ENCODE measurements at places on chromosomes 3 and 15.

- DNase-seq, result no peak
Measured at GRCh38 chr15:62296756-62297507, 131.8 kb upstream of the C2CD4B start.

- no peak for DNase-seq
Measured at GRCh38 chr15:81270781-81271491, 53.0 kb downstream of the STARD5 start.

GRCh38 chr3:101501783-101502182, 11.2 kb downstream of the SENP7 start:
- no peak for DNase-seq

DNA sequence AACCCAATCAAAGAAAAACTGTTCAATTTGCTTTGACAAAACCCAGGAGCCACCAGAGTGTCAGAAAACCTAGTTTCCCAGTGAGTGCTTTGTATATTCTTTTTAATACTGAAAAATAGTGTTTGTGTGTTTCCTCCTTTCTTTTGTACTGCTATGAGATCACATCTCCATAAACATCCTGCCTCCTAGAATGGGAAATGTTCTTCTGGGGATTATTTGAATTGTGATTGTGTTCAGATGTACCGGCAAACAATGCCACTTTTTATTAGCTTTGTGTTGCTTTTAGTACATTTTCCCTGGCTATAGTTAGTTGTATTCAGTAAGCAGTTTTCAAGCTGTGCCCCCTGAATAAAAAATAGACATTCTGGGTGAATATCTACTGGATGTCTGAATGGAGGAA, 148.0 kb upstream of the NR2E3 start:
- no peak for DNase-seq

DNA sequence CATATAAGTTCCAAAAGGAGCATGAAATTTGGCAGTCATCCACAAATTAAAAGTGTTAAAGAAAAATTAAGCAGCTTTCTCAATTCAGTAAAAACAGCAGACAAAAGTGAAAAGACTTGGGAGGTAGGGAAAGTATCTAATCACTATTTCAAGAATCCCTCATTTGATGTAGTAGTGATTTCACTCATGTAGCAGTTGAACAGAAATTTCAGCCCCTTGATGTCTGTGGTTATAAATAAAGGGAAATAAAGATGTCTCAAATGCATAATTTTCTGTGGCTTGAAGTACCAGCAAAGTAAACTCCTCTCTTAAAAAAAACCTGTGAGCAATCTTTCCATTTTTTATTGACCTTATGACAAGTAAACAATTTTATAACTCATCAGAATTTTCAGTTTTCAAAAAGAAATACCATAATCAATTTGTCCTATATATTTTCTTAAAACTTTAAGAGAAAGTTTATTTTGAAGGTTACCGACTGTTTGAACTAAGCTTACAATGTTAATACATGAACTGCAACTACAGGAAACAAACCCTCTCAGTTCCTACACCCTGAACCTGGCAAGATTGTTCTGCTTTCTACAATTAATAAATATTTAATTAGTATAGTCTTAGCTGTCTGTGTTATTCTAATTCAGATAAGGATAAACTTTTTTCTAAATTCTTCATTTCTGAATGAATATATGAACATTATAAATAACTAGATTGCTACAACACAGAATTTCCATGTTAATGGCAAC, 94.2 kb downstream of the CBLB start:
- DNase-seq, result no peak

GRCh38 chr3:167304077-167304476, 76.0 kb downstream of the ZBBX start:
- no peak for DNase-seq
